T-helper 9 cell (primary cell): ENCODE measurements at places on chromosomes 12 and 14.

- no peak for DNase-seq
These were observed 16.5 kb downstream of the SEL1L start for GRCh38 chr14:81516986-81517797.

- no peak for DNase-seq
These were observed 10.9 kb upstream of the PIK3C2G start for GRCh38 chr12:18250313-18250916.

DNA sequence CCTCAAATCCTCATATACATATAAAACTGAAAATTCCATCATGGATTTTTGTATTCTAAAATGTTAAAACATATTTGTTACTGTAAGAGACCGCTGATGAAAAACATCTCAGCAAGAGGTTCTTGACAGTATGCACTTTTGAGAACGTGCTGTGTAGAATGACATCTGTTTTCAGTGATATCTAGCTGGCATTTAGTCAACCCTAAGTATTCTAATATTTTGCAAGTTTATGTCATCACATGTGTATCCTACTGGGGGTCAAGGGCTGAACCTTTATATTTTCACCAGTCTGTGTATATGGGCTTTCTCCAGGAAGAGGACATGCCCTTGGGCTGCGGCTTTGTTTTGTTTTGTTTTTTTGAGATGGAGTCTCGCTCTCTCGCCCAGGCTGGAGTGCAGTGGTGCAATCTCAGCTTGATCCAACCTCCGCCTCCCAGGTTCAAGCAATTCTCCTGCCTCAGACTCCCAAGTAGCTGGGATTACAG lies 22.0 kb upstream of the YARS2 start:
- DNase-seq = no peak

GRCh38 chr12:45354399-45354798 lies 138.5 kb downstream of the ANO6 start:
- DNase-seq = no peak

GRCh38 chr14:75143761-75144527 lies 17.1 kb upstream of the NEK9 start:
- no peak for DNase-seq

DNA sequence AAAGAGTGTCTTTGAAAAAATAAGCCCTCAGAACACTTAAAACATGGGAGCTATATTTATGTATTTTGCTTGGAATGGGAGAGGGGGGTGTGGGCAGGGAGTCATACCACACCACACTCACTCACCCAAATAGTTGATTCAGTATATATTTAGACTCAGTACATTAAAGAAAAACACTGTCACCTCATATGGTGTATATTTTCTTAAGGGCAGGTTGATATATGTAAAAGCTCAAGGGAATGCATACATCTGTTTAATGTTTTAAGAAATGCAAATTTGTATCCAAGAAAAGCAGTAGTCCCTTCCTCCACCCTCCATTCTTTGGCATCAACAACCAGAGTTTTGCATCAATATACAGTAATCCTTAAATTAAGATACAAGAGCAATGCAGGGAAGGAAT lies 1.4 kb downstream of the NFYB start:
- DNase-seq = no peak

GRCh38 chr14:28780843-28781820 lies 14.5 kb downstream of the FOXG1 start:
- DNase-seq = no peak

DNA sequence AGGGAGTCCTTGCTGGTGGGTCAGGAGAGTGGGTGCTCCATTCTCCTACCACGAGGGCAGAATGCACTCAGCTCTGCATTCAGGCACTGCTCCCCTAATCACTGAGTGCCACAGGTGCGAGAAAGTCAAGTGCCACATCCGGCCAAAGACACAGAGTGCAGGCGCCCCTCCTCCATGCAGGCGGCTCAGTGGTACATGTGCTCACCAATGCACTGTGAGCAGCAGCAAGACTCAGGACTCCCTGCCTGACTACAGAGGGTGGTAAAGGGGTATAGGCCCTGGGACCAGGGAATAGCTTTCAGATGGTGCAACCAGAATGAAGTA lies 32.9 kb downstream of the ZFYVE21 start:
- DNase-seq = no peak

DNA sequence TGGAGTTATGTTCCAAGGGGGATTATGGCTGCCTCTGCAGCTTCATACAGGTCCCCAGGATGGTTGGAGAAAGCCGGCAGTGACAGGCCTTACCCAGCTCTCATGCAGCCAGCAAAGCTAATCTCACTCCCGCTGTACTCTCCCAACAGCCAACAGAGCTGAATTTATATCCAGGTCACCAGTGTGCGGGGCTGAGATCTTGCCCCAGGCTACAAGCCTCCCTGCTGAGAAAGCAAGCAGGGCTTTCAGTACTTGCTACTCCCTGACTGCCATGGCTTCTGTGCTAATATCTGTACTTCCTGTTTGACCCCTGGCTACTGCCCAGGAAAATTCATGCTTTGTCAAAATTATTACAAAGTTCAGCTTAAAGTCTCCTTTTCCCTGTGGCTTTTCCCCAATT lies 92.9 kb downstream of the ATP23 start:
- DNase-seq = no peak

DNA sequence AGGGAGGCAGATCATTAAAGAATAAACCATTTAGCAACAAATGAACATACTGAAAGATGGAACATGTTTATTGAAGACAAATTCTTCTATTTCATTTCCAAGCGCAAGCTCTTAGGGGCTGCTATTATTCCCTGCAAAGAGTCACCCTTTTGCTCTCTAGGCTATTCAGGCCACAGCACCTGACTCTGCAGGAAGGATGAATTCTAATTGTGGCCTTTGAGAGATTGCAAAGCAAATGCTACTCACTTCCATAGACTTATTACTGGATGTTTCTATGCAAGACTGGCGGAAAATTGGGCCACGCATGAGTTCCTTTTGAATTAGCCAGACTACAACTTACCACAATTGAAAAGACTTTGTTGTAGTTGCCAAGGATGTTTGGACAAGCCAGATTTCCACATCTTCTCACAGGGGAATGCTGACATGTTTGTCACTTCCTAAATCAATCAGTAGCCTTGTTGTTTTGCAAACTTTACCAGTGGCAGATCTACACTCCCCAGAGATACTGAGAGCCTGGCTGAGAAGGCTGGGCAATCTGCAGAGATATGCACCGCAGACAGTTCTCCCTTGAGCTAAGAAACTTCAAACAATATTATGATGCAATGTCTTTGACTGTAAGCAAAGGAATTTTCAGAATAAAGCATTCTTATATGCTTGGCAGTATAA lies 334.3 kb upstream of the SYT1 start:
- no peak for DNase-seq

GRCh38 chr12:54035568-54036264 lies 2.9 kb downstream of the HOXC5 start:
- no peak for DNase-seq

DNA sequence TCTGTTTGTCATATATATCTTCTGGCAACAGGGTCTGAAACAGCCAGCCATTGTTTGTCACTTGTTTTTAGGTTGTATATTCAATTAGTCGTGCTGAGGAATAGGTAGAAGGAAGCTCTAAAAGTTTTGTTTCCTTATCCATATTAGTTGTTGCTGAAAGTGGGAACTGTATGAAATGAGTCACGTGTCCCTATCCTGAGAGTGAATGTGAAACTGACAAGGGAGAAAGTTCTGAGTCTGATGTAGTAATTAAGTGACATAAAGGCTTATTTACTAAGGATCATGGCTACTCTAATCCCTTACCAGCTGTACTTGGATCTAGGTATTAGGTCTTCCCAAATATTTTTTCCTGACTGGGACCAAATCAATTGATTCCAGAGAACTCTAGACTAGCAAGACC lies 16.4 kb downstream of the FAM234B start:
- DNase-seq = no peak

GRCh38 chr14:104926619-104927431 lies 2.1 kb downstream of the PLD4 start:
- no peak for DNase-seq

DNA sequence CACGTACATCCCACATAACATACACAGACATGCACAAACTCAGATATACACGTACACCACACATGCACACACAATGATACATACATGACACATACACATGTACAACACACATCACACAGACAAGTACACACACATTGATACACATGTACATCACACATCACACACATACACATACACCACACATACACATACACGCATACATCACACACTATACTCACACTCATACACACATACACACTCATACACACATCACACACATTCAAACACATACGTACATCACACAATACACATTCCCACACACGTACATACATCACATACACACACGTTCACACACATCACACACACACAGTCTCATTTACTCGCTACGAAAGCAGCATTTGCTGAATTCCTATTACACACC lies 4.5 kb downstream of the ZNF605 start:
- no peak for DNase-seq

- no peak for DNase-seq
These were observed 39.3 kb downstream of the LRTM2 start for GRCh38 chr12:1859643-1860042.

- DNase-seq = no peak
These were observed 381.5 kb upstream of the STXBP6 start for GRCh38 chr14:25431211-25432076.

GRCh38 chr14:29354486-29354885 lies 573.2 kb downstream of the PRKD1 start:
- DNase-seq = no peak

GRCh38 chr12:94186278-94187241 lies 38.2 kb downstream of the PLXNC1 start:
- DNase-seq = no peak

GRCh38 chr14:54650331-54650958 lies 83.5 kb downstream of the SAMD4A start:
- DNase-seq = no peak

DNA sequence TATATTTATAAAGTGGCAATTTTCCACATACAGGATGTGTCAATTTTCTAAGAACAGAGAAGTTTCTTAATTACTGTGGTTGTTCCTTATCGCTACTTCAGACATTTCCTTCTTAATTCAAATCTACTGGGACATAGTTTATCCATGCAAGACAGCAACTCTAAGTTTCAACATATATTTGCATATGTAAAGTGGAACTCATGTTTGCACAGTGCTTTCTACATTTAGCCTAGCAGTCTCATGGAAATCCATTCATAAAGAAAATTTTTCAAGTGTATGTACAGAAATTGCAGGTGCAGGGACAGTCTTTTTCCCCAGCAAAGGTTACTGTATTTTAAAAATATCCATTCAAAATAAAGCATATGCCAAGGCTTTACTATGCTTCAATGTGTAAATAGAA lies 956.7 kb upstream of the SEL1L start:
- no peak for DNase-seq

DNA sequence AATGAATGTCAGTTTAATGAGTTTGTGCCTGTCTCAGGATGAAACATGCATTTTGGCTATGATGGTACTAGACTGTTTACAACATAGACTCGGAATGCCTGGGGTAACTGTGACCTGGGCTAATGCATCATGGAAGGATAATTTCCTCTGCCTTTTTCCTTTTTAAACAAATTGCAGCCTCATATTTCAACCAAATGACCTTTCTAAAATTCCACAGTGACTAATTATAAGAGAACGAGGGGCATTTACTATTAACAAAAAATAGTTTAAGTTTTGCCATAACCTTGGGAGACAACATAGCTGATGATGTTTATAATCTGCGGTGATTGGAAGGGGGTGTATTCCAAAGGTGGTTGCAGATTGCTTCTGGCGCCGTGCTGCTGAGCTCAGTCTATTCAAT lies 1140.5 kb downstream of the GALC start:
- DNase-seq = no peak

DNA sequence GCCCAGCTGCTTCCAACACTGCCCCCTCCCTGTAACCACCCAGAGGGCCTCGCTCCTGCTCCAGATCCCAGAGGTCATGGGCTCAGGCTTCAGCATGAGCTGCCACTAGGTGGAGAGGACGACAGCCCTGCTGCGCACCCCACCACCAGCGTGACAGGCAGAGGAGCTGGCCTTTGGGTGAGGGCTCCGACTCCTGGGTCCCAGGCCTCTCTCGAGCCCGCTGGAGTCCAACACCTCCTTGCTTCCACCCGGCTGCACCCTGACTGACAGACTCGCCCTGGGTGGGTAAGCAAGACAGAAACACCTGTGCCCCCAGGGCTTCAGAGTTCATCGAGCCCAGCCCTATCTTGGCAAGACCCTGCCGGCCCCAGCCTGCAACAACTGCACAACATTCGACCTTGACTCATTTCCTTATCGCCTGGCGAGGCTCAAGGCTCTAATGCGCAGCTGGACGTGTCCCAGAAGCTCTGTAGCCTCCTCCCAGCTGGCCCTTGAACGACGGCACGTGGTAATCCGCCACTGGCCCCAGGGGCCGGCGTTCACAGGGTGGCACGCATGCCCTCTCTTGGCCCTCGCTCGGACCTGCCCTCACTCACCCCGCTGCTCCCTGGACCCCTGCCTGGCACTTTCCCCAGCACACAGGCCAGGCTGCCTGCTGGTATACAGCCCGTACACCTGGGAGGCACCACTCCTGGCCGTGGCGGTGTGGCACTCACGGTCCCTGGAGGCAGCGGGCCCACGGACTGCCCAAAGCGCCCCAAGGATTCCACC lies 28.0 kb downstream of the VPS37B start:
- DNase-seq = no peak

GRCh38 chr12:16198884-16199283 lies 78.6 kb downstream of the SLC15A5 start:
- no peak for DNase-seq

DNA sequence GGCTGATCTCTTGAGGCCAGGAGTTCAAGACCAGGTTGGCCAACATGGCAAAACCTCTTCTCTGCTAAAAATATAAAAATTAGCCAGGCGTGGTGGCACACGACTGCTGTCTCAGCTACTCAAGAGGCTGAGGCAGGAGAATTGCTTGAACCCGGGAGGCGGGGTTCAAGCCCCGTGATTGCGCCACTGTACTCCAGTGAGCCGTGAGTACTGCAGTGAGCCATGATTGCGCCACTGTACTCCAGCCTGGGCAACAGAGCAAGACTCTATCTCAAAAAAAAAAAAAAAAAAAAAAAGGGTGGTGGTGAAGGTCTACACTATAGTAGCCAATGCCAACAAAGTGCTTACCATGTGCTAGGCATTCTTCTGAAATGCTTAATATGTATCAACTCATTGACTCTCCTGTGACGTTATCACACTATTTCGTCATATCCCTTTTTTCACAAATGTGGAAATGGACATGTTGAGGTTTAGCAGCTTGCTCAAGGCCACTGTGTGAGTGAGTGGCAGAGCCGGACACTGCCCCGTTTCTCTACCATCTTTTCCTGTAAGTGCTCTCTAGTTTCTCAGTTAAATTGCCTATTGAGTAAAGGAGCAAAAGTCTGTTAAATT lies 59.6 kb downstream of the GNS start:
- DNase-seq = no peak

DNA sequence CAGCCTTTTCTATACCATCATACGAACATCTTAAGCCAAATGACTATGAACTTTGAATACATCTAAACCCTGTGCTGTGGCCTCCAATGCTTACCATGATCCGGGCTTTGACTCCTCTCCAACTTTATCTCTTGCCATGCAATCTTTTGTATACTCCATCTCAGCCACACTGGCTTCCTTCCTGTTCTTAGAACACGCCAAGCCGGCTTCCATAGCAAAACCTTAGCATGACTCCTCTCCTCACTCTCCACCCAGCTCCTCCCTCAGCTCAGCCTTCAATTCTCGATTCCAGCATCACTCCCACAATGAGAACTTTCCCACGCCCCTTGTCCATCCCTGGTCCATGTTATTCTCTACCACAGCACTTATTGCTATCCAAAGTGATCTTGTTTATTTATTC lies 228.3 kb downstream of the NTF3 start:
- no peak for DNase-seq
